Activated CD4-positive, alpha-beta T cell treated with anti-CD3 and anti-CD28 coated beads, Interleukin-2, amount 10 ng/mL, durations not matched to agents 24 days and 14 days (primary cell): ENCODE measurements at places on chromosomes 16 and 17. TPM values are rescaled to one million over a fixed set of nuclear protein-coding genes. Genes with fewer than 3 reads are reported as not detected.

Gene MT1M
- not detected in 2 replicates for total RNA-seq

Gene NMT1
- 176 and 182 TPM in 2 replicates for total RNA-seq

Gene CD79B
- total RNA-seq: 24.4 and 29.2 TPM in 2 replicates

Gene PLA2G10
- total RNA-seq: not detected in 2 replicates

Gene EFCAB5
- total RNA-seq: 0.21 and 0.28 TPM in 2 replicates

Gene WFDC1
- not detected in 2 replicates for total RNA-seq

Gene BLMH
- total RNA-seq: 68.2 and 72.8 TPM in 2 replicates

Gene HLF
- 0.92 and 1.3 TPM in 2 replicates for total RNA-seq

Gene VASN
- 0.16 TPM in 1 of 2 replicates, not detected in the other for total RNA-seq

Gene CMIP
- 40.0 and 42.9 TPM in 2 replicates for total RNA-seq

Gene TNFSF12
- 21.5 and 21.8 TPM in 2 replicates for total RNA-seq

Gene GAS2L2
- not detected in 2 replicates for total RNA-seq

DNA sequence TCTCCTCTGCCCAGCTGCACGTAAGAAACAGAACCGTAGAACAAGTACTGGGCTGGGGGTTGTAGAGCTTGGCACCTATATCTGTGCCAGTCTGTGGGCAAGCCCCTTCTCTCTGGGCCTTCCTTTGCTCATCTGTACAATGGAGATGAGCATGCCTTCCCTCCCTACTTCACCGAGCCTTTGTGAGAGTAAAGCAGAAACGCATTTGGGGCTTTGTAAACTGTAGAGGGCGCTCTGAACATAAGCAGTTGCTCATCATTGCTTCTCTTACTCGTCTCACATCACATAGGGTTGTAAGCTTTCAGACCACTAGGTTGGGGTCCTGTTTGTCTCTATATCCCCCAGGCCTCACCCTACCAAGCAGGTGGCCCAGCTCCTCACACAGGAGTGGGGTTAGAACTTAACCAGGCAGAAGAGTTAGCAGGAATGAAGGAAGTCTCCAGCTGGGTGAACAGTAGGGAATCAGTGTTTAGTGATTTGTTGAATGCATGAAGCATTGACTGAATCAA is 15.1 kb downstream of the SAMD14 start:
- H3K27ac ChIP-seq: no peak overlapping the region
- peak; percentile 86 for DNase-seq
- H3K4me1 ChIP-seq: peaks cover 10% of the 10 kb centered on the region
- no peaks in the 10 kb centered on the region for H3K36me3 ChIP-seq
- H3K4me3 ChIP-seq: no peak overlapping the region

DNA sequence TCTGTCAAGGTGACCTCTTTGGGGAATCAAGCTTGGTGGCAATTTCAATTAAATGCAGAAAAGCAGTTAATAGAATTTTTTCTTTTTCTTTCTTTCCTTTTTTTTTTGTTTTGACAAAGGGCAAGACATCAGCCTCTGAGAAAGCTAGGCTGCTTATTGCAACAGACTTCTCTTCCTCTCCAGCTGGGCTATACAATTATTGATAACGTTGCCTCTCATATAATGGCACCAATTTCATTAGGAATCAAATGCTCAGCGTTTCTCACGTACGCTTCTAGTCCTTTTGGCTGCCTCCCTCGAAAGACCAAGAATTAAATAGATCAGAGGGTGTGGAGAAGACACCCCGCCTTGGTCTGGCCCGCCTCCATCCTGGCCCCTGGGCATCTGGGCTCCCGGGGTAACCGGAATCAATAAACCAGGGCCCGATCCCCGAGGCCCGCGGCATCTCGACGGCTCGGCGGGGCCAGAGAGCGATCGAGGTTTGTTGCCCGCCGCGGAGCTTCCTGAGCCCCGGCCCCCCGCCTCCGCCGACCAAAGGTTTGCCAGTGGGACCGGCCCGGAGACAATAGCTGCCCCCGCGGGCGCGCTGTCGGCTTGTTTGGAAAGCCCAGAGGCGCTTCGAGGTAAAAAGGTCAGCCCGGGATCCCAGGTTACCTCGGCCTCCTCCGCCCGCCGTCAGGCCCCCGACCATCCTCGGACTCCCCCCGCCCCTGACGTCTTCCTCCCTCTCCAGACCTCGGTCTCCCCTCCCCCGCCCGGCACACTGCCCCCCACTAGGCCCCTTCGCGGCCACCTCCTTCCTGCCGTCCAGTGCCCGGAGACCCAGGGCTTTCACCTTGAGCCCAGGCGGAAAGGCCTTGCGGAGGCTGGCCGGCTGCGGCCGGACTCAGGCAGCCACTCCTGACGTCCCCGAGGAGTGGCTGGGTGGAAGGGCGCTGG is 3.9 kb downstream of the HOXB1 start:
- peaks cover 5% of the 10 kb centered on the region for H3K36me3 ChIP-seq
- H3K4me1 ChIP-seq: peaks cover 9% of the 10 kb centered on the region
- no peak overlapping the region for H3K4me3 ChIP-seq
- H3K27ac ChIP-seq: no peak overlapping the region
- no peak for DNase-seq

DNA sequence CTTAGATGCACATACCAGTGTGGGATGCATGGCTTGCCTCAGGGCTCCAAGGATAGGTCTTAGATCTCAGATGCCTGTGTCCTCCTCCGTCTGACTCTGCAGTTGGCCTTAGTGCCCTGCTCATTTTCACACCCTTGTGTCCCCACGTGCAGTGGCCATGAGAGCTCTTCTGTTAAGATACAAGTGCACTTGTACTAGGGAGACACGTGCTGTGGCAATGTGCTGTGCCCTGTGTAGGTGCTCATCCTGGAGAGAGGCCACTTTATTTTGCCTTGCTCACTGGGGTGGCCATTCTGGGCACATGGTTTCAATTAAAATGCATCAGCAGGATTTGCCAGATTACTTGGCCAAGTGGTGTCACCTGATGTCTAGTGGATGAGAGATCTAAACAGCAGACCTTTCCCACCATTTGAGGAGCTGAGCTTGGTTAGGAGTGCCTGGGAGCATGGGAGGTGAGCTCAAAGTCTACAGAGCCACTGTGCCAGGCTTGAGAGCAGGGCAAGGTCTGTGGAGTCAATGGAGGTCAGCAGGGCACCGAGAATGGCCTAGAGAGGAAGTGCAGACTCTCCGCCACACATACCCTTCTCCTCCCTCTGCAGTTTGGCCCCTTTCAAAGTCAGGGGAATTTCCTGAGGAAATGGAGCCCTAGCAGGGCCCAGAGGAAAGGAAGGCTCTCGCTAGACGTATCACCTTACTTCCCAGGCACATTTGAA is 25.2 kb upstream of the SMPD3 start:
- peaks cover 5% of the 10 kb centered on the region for H3K27me3 ChIP-seq
- H3K4me1 ChIP-seq: peaks cover 17% of the 10 kb centered on the region
- H3K36me3 ChIP-seq: no peaks in the 10 kb centered on the region
- H3K4me3 ChIP-seq: no peak overlapping the region

GRCh38 chr16:10598157-10598556 is 17.8 kb upstream of the EMP2 start:
- no peaks in the 10 kb centered on the region for H3K4me1 ChIP-seq
- no peak overlapping the region for H3K4me3 ChIP-seq
- no peak overlapping the region for H3K27ac ChIP-seq
- no peak for DNase-seq

GRCh38 chr17:26792486-26792885 is 501.4 kb upstream of the WSB1 start:
- H3K4me1 ChIP-seq: no peaks in the 10 kb centered on the region
- no peaks in the 10 kb centered on the region for H3K27me3 ChIP-seq
- no peak for DNase-seq
- H3K27ac ChIP-seq: no peak overlapping the region
- no peaks in the 10 kb centered on the region for H3K36me3 ChIP-seq

GRCh38 chr17:33639103-33639880 is 346.2 kb upstream of the ASIC2 start:
- DNase-seq: no peak
- H3K4me1 ChIP-seq: peaks cover 8% of the 10 kb centered on the region
- no peak overlapping the region for H3K27ac ChIP-seq
- H3K27me3 ChIP-seq: peaks cover 2% of the 10 kb centered on the region
- no peak overlapping the region for H3K4me3 ChIP-seq

DNA sequence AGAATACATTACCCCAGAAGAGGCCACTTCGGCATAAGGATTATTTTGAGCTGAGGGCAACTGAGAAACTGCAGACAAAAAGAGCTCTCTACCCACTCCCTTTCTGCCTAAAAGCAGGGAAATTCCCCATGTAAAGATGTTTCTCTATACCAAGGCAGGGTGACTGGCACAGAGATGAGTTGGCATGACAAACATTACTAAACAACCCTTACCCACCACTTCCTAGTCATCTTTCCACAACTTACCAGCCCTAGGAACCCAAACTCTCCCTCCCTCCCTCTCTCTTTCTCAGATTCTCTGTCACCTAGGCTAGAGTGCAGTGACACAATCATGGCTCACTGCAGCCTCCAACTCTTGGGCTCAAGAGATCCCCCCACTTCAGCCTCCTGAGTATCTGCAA is 68.6 kb downstream of the EMP2 start:
- peaks cover 8% of the 10 kb centered on the region for H3K27me3 ChIP-seq

- H3K27me3 ChIP-seq: peaks cover 9% of the 10 kb centered on the region
- no peaks in the 10 kb centered on the region for H3K36me3 ChIP-seq
- H3K27ac ChIP-seq: no peak overlapping the region
- no peak for DNase-seq
- no peaks in the 10 kb centered on the region for H3K4me1 ChIP-seq
Measured at GRCh38 chr16:14056970-14057369, 14.1 kb upstream of the MRTFB start.

DNA sequence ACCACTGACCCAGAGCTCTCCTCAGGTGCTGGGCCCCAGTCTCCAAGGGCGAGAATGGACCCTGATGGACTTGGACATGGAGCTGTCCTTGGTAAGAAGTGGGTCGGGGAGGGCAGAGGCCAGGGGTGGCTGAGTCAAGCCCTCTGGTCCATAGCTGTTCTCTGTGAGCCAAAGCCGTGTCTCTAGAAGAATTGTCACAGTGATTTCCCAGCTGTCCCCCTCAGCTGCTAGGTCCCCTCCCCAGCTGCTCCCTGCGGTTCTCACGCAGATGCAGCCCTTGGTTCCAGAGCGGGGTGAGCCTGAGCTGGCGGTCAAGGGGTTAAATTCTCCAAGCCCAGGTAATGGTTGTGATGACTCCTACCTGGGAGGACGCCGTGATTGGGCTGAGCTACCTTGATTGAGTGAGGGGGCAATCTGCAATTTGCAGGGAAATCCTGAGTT is 1.3 kb upstream of the NOL3 start:
- peak overlapping the region; percentile 25 for H3K27ac ChIP-seq
- H3K36me3 ChIP-seq: peaks cover 26% of the 10 kb centered on the region
- peaks cover 13% of the 10 kb centered on the region for H3K27me3 ChIP-seq
- DNase-seq: no peak
- peak overlapping the region; percentile 86 for H3K4me3 ChIP-seq

DNA sequence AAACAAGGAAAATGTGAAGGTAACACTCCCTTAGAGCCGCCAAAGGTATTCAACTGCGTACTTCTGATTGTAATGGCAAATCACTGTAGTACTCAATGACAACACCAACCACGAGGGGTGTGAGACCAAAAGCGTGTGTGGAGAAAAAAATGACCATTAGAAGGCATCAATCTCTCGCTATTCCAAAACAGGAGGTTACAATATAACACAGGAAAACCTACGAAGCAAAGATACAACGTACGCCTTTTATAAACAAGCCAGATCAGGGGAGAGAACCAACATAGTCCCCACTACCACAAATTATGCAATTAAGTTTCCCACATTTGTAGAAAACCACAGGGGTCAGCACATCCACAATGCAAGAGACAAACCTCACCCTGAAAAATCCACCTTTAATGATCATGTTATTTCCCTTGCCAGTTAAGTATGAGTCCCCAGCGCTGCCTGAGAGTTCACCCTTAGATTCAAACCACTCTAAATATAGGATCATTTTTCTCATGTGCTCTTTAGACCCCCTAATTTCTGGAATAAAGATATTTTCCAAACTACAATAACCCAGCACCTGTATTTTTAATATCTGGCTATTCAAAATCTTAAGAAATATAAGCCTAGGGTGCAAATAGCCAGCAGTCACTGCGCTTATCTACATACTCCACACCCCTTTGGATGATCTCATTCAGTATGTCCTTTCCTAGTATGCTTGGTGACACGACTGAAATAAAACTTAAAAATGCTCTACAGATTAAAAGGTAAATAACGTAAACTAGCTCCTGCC is 12.4 kb downstream of the TEX14 start:
- peaks cover 2% of the 10 kb centered on the region for H3K4me1 ChIP-seq
- H3K4me3 ChIP-seq: no peak overlapping the region
- peaks cover 5% of the 10 kb centered on the region for H3K27me3 ChIP-seq

DNA sequence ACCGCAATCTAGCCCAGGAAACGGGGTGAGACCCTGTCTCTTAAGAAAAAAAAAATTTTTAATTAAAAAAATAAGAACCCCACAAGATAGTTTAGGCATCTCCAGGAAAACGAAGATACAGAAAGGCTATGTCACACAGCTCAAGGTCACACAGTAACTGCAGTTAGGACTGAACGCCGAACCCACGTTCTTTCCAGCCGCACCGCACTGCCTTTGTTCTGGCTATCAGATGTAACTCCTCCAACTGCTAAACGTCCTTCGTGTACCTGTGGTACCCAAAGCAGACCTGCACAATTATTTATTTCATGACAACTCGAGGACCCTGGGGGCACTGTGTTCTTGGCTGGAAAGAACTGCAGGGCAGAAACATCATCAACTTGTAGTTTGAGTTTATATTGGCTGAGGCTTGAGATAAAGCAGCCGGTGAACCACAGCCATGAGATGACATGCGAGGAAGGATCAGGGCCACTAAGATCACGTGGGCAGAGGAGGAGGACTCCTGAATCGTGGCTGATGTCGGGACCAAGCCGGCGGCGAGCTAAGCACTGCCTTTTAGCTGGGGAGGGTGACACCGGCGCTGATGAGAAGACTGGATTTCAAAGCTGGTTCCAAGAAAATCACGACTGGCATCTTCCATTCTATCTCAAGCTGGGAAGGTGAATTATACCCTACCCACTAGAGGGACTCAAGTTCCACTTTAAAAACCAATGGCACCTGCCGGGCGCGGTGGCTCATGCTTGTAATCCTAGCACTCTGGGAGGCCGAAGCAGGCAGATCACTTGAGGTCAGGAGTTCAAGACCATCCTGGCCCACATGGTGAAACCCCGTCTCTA is 20.7 kb upstream of the MNT start:
- H3K36me3 ChIP-seq: peaks cover 17% of the 10 kb centered on the region
- peak; percentile 55 for DNase-seq
- no peak overlapping the region for H3K4me3 ChIP-seq
- no peaks in the 10 kb centered on the region for H3K27me3 ChIP-seq
- peaks cover 3% of the 10 kb centered on the region for H3K4me1 ChIP-seq
- no peak overlapping the region for H3K27ac ChIP-seq
